ENCODE measurements at places on chromosomes 11 and 22.

GRCh38 chr22:30088468-30088867 is 8.2 kb downstream of the HORMAD2 start:
- no peak for DNase-seq

DNA sequence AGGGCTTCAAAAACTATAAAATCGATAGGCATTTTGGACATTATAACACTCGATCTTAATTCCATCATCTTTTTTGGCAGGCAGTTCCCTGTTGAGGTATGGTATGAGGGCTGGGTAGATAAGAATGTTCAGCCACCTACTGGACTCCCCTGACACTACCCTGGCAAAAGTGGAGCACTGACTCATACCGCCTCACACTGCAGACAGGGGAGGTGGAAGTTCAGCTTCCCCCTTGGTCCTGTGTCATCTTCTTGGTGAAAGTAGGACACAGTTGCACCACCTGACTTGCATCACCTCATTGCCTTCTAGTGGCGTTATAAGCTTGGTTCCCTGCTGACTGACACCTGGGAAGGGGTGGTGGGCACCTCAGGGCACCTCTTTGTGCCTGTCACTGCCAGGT is 30.4 kb downstream of the PAAF1 start:
- DNase-seq: no peak

- no peak for DNase-seq
Measured at GRCh38 chr11:46611526-46612304, 5.3 kb downstream of the HARBI1 start.

DNA sequence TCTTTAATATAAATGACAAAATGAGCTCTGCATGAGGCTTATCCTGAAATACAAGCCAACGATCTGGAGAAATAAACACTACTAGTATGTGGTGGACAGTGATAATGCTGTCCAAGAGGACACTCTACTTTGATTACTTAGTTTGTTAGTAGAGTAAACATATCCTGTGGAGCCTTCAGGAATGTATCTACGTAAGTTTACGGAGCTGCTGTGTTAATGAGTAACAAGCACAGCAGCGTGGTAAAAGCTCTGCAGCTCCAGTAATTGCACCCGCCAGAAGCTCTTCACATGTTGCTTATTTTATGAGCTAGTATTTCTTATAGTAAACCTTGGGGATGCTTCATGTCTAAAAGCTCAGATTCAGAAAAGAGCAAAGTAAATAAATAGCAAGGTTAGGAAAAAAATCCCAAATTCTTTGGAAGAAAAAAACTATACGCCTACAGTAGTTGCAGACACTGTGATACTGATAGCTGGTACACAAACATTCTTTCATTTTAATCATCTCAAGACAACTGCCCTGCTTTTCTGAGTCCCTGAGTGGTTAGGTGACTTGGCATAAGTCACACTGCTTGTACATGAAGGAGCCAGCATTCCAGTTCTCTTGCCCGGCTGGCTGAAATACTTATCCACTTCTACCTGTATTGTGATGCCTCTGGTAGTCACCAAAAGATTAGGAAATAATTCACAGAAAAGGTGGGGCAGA is 32.7 kb upstream of the CCDC34 start:
- DNase-seq: no peak

Measured in activated CD4-positive, alpha-beta T cell treated with anti-CD3 and anti-CD28 coated beads, Interleukin-2, amount 50 U/mL, for 4 hours (primary cell).